Activated CD8-positive, alpha-beta T cell treated with anti-CD3 and anti-CD28 coated beads for 36 hours (primary cell): ENCODE measurements at places on chromosomes 3 and 15. TPM values are rescaled to one million over a fixed set of nuclear protein-coding genes. Genes with fewer than 3 reads are reported as not detected.
A peak's percentile ranks its signal among the peaks of the same experiment; 100 is the strongest.

Gene PLSCR5
- not detected for total RNA-seq

Gene WDR93
- total RNA-seq, result not detected

GRCh38 chr15:100780208-100780800 is 99.3 kb upstream of the ALDH1A3 start:
- no peak for DNase-seq

GRCh38 chr3:196600359-196600758 is 31.9 kb downstream of the FBXO45 start:
- no peak for DNase-seq

DNA sequence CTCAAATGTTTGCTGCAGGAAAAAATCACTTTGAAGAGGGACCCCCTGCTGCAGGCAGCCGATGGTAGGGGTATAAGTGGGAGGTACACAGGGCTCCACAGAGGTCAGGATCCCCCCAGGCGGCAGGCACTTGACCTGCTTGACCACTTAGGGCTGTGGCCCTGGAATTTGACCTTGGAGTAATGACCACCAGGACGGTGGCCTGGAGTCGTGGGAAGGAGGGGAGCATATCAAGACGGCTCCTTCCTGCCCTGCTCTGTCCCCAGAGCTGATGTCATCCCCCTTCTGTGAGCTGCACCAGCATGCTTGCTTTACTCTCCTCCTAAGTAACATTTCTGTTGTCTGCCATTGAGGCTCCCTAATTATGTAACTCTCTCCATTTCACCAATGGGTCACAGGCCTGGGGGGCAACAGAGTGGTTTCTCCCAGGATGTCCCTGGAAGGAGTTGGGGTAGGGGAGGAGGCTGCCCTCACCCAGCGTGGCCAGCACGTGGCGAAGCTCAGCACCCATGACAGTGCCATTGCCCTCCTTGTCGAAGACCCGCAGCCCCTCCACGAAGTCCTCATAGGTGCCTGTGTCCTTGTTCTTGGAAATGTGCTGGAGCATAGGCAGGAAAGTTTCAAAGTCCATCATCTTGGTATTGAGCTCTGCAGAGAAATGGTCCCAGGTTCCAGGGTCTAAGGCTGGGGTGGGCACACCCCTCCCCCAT is 4.1 kb downstream of the MYL3 start:
- DNase-seq, result peak; percentile 0
